ENCODE measurements at places on chromosomes 6 and 20. TPM values are rescaled to one million over a fixed set of nuclear protein-coding genes. Genes with fewer than 3 reads are reported as not detected.

DNA sequence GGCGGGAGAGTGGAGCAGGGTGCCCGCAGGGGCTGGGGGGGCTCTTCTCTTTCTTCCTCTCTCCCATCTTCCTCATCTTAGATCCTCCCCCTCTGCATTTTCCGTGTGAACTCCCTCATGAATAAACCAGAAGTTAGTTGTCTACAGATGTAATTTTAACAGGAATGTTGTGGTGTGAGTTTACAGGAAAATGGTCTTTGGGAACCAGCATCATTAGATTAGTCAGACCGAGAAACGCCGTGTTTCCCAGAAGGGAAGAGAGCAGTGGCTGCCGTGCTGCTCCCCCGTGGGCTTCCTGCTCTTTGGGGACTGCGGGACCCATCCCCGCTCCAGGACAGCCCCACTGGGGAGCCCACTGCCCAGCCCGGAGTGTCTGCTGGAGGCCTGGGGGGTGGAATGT, 3.4 kb downstream of the MYT1 start:
- DNase-seq, result no peak

DNA sequence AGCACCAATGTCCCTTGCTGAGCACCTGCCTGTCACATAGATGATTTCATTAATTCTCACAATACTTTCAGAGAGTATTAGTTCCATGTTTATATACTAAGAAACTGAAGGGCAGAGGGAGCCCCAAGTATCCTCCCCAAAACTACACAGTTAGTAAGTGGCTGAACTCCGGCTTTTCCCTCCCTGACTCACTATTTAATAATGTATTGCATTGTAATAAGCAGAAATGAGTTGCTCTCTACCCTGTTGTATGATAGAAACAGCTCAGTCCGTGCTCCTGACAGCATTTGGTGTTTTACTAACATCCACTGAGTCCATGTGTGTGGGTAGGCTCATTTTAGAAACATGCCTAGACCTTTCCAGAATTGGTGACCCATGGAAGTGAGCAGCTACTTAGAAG, 76.8 kb downstream of the OLIG3 start:
- no peak for DNase-seq

DNA sequence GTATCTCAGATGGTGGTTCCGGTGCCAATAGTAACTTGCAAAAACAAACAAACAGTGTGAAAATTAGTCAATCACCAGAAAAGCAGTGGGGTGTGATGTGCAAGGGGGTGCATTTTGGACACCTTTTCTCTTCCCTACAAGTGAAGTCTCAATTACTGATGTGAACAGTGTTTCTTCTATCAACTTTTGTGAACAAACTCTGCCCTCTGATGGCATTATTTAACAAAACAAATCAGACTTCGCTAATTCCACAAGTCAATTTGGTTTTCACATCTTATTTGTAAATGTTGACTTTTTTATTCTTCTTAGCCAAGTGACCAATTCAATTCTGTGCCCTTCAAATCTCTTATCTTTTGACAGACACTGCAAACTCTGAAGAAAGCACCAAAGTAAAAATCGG, 212.2 kb downstream of the UST start:
- DNase-seq, result no peak

- DNase-seq, result no peak
Measured at GRCh38 chr20:62484478-62484877, 8.7 kb upstream of the GATA5 start.

DNA sequence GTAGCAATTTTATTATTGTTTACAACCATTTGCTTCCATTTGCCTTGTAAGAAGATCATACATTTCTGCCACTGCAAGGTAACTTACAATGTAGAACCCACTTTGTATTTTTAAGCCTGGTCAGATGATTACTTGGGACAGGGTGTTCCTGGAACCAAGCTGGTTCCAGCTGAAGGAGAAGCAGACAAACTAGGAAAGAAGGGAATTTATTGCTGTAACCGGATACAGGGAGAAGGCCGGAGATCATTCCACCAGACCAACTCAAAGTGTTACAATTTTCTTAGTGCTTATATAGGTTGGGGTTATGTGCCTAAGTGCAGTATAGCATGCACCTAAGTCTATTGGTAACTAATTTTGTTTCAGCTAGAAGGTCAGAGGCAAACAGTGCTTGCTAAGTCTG, 104.4 kb downstream of the MANEA start:
- DNase-seq, result no peak

GRCh38 chr20:23639490-23639958, 1.8 kb upstream of the CST3 start:
- DNase-seq, result no peak

DNA sequence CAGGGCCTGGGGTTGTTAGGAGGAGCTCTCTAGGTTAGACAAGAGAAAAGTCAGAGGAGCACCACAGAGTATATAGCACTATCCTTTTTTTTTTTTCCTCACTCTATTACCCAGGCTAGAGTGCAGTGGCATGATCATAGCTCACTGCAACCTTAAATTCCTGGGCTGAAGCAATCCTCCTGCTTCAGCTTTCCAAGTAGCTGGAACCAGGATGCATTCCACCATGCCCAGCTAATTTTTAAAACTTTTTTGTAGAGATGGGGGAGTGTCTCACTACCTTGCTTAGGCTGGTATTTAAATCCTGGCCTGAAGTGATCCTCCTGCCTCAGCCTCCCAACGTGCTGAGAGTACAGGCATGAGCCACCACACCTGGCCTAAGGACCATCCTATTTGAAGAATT, 19.3 kb upstream of the AKIRIN2 start:
- no peak for DNase-seq

DNA sequence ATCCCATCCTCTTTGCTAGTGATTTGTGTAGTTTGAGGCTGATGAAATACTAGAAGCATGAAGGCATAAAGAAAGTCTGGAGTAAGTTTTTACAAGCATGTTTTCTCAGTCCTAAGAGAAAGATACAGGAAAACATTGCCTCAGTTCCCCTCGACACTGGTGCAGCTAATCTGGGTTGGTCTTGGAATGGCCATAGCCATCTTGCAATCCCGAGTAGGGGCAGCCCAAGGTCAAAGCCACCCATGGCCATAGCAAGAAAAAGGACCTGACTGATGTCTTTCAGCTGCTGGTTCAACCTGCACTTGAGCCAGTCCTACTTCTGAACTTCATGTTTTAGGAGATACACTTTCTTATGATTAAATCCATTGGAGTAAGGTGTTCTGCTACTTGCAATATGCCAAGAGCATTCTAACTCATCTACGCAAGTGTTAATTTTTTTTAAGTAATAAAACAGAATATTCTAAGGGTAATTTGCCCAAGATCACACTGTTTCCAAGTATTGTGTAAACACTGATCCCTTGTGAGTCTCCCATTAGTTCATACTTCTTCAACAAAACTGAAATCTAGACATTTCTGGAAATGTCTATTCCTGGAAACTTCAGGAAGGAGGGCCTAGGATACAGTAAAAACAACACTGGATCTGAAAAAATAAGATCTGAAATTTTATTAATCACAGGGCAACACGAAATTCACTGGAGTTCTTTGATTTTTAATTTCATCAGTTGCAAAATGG, 108.9 kb downstream of the MAP3K5 start:
- no peak for DNase-seq

FERMT1 gene
- 2.8 TPM for polyA plus RNA-seq

GRCh38 chr20:3045042-3045815, 623 bp upstream of the MRPS26 start:
- peak; percentile 49 for DNase-seq

HINT3 gene
- polyA plus RNA-seq, result 4.0 TPM

DNA sequence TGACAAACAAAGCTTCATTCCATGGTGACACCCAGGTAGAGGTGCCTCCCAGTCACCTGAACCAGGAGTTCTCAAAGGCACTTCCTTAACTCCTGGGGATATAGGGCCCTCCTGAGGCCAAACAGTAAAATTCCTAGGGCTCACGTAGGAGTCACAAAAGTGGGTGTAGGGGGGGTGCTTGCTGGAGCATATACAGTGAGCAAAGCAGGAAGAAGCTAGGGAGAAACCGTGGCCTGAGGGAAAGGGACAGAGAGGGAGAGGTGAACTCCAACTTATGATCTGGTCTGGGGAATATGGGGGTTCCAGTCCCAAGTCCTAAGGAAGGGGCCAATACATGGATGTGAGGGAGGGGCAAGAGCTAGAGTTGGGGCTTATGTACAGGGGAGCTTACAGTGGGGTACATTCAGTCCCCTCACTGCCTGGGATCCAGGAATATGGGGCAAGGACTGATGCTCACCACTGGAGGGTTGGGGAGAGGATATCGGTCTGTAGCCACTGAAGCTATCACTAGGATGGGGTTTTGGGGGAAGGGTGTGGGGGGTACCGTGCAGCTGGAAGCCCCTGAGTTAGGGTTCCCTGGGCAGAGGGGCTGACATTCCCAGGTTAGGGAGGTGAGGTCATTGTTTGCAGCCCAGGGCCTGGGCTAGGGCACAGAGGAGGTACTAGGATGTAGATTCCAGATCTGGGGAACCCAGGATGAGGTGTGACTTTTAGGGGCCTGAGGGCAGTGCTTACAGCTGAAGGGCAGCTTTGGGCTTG, 950 bp downstream of the PEDS1 start:
- no peak for DNase-seq

DNA sequence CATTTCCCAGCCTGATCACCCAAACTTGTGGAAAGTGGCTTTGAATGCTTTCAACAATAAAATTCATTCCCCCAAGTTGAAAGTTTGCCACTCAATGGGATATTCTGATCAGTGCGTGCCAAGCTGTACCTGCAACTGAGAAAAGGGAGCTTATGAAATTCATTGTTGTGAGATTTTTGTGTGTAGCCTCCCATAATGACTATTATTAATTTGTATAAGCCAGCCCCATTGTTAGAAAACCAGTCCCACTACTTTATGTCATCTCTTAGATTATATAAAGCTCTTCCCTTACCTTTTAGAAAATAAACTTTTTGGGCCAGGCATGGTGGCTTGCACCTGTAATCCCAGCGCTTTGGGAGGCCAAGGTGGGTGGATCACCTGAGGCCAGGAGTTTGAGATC, 15.9 kb downstream of the IL20RA start:
- no peak for DNase-seq

CST2 gene
- not detected for polyA plus RNA-seq

DNA sequence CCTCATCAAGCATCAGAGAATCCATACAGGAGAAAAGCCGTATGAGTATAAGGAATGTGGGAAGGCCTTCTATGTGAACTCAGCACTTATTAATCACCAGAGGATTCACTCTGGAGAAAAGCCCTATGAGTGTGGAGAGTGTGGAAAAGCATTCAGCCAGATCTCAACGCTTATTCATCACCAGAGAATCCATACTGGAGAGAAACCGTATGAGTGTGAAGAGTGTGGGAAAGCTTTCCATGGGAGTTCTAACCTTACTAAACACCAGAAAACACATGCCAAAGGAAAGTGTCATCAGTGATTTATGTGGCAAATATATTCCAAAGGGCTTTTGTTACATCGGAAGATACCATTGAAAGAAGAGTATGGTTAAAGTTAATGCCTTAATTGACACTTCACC, 25.4 kb downstream of the ZKSCAN8 start:
- DNase-seq, result peak; percentile 13

GRCh38 chr6:13241364-13241763, 87.0 kb downstream of the TBC1D7 start:
- DNase-seq, result no peak

GRCh38 chr20:60053125-60053817, 95.0 kb downstream of the CDH26 start:
- no peak for DNase-seq

MED23 gene
- 40.1 TPM for polyA plus RNA-seq

DNA sequence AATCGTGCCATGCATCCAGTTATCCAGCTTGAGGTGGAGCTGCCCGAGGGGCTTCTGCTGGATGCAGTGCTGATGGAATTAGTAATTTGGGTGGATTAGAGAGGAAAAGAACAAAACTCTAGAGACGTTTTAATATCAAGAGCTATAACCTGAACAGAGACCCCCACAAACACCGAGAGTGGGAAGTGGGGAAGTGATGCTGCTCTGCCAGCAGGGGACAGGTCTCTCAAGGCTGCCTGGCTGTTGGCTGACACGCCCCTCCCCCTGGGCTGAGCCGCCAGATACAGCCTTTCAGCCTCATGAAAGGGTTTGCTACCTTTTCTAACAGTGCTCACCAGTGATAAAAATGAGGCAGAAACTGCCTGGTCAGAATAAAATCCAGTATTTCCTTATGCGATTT, 9.6 kb downstream of the LEMD2 start:
- no peak for DNase-seq

DNA sequence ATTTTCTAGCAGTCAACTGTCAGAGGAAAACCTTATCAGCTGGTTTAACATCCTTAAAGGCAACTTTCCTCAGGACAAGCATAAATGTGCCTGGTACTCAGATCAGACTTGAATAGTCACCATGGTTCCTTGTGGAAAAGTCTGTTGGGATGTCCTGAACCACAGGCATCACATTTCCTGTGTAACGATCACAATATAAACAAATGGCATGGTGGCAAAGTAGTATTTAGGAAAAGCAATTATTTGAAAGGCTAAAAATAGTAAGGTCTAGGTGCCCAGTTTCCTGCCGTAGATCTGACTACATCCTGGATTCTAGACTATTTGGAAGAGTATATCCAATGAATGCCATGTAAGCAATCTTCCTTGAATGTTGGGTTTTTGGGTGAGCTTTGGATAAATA, 271.9 kb upstream of the AGPAT4 start:
- no peak for DNase-seq

DNA sequence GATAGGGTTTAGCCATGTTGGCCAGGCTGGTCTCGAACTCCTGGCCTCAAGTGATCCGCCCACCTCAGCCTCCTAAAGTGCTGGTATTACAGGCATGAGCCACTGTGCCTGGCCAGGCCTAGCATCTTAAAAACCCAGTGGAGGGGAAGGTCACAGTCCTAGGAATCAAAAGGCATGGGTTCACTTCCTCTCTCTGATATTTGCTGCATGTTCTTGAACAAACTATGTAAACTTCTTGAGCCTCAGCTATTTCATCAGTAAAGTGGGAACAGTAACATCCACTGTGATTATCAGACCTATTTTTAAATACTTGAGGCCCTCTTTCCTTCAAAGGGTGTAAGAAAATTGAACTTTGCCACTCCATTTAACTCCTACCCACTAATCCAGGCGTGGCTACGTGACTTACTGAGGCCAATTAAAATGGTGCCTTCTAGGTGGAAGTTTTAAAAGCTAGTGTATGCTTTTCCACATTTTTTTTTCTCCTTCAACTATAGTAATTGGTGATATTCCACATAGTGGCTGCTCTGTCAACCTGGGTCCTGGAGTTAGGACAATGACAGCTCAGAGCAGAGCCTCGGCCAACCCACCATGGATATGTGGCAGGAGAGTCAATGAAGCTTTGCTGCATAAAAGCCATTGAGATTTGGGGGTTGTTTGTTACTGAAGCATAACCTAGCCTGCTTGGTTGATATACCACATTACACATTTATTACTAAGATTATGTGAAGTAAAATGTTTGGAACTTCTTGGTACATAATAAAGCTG, 32.2 kb upstream of the IER3 start:
- no peak for DNase-seq

Measured in AG04450 (cell line).